Activated CD8-positive, alpha-beta T cell treated with anti-CD3 and anti-CD28 coated beads for 36 hours (primary cell): ENCODE measurements at places on chromosomes 1 and 21. TPM values are rescaled to one million over a fixed set of nuclear protein-coding genes. Genes with fewer than 3 reads are reported as not detected.
A peak's percentile ranks its signal among the peaks of the same experiment; 100 is the strongest.

GRCh38 chr1:175385316-175385715, 192.7 kb upstream of the KIAA0040 start:
- DNase-seq: no peak

DNA sequence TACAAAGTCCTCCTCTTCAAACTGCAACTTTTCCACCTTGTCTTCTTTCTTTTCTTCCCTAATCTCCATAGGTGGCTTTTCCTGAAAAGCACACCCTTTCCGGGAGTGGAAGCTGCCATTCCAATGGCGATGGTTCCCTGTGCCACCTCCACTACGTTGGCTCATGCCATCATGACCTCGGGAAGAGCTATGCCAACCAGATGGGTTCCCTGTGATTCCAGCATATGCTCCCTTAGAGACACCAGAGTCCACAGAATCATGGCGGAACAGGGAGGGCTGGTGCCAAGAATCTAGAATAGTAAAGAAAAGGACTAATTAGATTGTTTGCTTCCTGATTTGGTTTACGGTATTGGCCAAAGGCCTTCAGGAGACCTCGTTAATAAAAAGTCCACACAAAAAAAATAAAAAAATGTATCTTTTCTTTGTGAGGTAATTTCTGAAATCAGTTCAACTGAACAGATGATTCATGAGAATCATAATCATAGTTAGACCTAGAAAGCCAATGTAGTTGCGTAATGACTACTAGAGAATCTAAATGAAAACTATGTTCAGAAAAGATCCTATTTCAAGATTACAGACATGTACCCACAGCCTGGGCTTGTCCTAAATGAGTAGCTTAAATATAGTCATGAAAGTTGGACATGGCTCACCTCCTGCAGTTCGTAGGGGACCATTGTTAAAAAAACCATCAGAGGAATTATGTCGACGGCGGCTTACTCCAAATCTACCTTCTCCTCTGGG, 30.9 kb upstream of the CCDC17 start:
- DNase-seq: no peak

DNA sequence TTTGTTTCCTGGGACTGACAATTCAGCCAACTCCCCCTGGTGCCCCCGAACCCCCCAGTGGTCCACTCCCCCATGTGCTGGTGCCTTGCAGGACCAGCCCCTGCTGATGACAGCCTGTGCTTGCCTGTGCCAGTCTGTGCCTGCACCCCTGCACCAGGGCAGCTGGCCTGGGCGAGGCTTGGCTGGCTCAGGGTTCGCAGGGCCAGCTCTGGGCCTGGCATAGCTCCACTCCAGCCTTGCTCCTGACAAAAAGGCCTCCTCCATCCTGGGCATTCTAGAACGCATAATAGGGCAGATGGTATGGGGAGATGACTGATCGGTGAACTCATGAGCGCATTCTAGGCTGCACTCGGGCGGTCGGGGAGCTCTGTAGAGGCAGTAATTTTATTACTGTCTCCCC, 5.4 kb downstream of the CNTN2 start:
- DNase-seq: no peak

DNA sequence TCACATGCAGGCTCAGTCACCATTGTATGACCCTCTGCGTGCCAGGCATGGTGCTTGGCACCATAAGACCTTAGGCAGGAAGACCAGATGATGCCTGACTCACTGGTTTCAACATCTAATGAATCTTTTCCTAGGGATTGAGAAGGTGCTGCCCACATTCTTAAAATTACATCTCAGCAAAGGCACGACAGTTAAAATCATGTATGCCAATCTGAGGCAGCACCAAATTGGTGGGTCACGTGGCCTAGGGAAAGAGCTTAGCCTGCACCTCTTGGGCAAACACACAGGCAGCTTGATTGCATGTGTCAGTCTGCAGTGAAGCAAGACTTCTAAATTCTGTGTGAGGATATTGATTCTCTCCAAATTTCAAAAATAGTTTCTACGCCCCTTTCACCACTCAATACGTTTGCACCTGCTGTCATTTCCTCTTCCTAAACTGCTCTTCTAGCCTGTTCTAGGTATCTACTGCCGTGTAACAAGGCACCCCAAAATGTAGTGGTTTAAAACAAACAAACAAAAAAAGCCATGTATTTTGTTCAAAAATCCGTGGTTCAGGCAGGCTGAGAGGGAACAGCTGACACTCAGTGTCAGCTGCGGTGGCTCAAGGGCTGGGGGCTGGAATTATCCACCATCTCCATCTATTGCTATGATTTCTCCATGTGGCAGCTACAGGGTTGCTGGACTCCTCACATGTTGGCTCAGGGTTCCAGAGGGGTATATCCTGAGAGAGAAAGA, 160.2 kb upstream of the FGGY start:
- no peak for DNase-seq

DNA sequence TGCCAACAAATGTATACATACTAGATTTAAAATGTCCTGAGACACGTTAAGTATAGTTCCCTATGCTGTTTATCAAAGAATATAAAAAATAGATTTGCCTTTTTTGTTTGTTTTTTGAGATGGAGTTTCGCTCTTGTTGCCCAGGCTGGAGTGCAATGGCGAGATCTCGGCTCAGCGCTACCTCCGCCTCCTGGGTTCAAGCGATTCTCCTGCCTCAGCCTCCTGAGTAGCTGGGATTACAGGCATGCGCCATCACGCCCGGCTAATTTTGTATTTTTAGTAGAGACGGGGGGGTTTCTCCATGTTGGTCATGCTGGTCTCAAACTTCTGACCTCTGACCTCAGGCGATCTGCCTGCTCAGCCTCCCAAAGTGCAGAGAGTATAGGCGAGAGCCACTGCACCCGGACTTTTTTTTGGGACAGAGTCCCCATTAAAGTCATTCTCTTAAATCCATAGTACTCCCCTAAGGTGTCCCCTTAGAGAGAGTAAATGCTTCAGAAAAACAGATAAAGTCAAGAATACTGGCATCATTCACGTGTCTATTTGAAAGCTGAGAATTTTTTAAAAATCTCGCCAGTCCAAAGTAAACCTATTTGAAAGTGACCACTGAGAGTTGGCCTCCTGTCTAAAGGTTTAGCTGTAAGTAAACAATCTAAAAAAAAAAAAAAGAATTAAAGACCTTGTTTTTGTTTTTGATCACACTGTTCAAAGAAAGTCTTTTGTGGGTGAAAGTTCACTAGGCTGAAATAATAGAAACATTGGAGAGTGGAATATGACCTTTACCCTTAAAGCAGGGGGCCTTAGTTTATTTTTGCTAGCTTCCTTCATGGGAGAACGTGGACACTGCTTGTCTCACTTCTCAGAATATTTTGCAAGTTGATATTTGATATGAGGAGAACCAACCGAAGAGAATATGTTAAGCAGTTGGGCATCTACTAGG, 48.0 kb upstream of the SLC16A1 start:
- DNase-seq: no peak

Gene NBPF11
- 5.6 TPM for total RNA-seq

DNA sequence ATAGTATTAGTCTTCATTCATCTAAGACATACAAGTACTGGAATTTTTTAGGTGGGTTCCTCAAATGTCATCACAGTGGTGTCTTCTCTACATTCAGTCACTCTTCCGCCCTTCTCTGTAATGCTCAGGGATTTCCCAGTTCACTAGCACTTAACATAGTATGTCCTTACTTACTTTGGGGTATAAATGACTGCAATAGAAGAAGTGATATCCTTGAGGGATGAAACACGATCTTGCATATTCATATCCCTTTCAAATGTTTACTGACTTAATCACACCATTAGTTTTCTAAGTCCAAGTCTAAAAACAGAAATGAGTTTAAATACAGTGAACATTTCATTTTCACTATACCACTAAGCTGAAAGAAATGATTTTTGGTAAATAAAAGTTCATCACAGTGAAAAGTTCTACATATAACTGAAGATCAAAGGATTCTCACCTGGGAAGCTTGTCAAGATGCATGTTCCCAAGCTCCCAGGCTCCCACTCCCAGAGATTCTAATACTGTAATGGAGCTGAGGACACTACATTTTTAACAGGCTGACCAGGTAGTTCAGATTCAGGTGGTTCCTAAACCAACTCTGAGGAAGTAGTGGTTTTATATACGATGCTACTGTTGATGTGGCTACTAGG, 29.7 kb downstream of the MRPL39 start:
- peak; percentile 26 for DNase-seq

GRCh38 chr1:172940174-172940855, 110.4 kb downstream of the TNFSF18 start:
- no peak for DNase-seq

DNA sequence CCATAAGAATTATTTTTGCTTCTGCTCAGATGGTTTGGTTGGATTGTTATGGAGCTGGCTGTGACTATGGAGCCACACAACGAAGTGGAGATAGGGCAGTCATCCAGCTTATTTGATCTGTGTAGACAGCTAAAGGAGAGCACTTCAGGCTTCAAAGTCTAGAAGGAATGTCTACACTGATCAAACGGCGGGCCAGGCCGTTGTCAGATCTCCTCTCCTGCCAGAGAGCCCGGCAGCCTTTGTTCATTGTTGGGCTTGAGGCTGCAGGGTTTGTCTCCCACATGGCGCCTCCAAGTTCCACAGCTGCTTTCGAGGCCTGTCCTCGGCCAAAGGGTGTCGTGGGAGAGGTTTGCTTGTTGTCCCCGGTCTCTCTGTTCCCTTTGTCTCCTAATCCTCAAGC, 2.8 kb upstream of the STMN1 start:
- DNase-seq: no peak

Gene PLCH2
- total RNA-seq: 2.9 TPM

Gene FCGR3A
- total RNA-seq: 0.27 TPM

DNA sequence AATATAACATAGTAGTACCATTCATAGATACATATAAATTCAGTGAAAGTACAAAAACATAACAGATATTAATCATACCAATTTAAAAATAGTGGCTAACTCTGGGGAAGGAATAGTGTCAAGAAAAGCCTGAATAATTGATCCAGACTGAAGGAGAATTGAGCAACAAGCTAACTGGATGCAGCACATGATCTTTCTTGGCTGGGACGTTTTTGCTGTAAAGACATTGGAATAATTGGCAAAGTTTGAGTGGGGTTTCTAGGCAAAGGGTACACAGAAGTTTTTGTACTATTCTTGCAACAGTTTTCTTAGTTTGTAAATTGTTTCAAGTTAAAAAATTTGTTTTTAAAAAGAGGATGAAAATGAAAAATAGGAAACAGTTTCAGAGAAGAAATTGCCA, 2.6 kb upstream of the SH3GLB1 start:
- DNase-seq: no peak

DNA sequence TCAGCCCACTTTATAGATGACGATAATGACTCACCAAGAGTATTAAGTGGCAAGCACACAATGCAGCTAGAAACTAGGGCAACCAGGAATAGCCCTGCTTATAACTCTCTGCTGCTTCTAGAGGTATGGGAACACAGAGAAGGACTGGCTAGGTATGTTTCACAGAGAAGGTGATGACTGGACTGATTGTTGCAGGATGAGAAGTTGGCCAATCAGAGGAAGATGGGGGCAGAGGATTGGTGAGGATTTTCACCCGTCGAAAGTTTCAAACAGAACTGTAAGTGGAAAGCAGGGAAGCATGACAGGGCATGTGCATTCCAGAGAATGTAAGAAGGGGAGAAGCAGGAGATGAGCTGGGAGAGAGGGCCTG, 222.4 kb upstream of the JUN start:
- no peak for DNase-seq

DNA sequence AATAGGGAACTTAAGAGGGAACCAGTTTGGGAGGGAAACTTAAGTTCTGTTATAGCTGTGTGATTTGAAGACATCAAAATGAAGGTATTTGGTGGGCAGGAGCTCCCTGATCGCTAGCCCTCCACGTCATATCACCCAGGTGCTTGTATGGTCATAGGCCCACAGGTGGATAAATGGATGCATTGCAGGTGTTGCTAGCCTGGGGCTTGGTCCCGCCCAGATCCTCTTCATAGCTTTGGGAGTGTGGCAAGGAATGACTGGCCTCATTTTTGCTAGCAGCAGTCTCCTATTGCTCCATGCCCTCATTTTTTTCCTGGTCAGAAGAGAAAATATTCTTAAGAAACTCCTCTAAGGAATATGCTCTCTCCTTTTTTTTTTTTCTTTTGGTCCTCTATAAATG, 11.3 kb downstream of the GNPAT start:
- DNase-seq: no peak

Gene BRINP3
- not detected for total RNA-seq

Gene NLRP3
- total RNA-seq: 3.6 TPM

GRCh38 chr1:183246436-183246835, 60.4 kb downstream of the LAMC2 start:
- DNase-seq: no peak

DNA sequence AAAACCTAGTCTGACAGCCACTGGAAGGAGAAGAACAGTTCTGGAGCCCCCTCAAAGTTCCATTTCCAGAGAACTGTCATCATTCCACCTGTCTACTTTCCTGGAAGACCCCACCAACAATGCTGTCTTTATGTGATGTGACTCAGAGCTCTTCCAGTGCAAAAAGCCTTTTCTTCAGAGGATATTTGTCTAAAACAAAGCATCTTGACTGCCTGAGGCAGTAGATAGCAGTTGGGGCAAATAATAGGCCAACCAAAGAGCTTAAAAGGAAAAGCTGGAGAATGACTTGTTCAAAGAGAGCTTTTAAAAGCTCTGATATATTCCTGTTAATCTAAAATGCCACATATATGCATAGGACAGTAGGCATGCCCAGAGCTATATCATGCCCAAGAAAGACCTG, 62.6 kb downstream of the MIS18A start:
- DNase-seq: no peak

GRCh38 chr1:27575840-27576331, 28.1 kb downstream of the AHDC1 start:
- DNase-seq: no peak

- DNase-seq: no peak
Measured at GRCh38 chr1:223704921-223705878, 7.1 kb upstream of the CAPN2 start.

DNA sequence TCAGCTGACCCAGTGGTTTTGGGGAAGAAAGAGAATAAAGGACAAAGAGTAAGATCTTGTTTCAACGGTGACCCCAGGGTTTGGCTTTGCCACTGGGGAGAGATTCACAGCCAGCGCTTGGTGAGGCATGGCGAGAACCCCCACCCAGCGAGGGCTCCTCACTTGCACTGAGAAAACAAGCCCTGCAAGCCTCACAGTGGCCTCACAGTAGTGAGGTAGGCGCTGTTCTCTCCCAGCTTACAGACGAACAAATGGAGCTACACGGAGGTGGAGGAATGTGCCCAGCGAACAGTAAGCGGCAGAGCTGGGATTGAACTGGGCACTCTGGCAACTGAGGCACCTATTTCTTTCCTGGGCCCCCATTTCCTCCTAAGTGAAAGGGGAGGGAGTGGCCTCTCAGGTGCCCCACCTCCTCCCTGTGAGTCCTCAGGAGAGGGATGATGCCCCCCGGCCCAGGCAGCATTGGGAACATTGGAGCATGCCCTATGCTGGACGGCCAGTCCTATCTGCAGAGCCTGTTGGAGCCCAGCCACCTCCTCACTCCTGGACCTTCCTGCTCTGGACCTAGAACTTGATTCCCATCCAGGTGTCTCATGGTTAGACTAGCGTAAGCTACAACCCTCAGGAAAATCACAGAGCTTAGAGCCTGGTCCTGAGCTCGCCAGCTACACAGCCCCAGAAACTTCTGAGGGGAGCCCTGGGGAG, 73.4 kb upstream of the EDN2 start:
- DNase-seq: no peak
